GM13977 (cell line): ENCODE measurements at places on chromosomes 13 and 19.

DNA sequence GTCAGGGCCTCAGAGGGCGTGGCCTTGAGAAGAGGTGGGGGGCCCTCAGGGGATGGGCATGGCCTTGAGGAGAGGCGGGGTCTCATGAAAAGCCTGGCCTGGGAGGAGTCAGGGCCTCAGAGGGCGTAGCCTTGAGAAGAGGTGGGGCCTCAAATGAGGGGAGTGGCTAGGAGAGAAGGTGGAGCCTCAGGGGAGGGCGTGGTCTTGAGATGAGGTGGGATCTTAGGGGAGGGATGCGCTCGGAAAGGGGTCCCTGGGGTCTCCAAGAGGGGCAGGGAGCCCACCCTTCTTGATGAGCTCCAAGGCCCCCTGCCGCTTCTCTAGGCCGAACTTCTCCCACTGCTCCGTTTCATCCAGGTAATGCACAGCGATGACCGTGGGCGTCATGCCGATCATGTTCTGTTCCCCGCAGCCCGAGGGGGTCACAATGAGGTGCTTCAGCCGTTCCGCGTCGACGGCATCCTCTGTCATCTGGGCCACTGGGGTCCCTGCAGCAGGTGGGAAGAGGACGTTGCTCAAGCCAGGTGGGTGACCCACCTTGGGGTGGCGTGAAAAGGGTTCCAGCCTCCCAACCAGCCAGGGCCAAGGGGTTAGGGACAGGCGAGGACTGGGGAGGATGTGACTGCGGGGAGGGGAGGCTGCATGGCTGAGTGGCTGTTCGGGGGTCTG is 24.3 kb upstream of the TNFSF14 start:
- DNase-seq: no peak

GRCh38 chr19:2387367-2388288 is 27.6 kb downstream of the TMPRSS9 start:
- no peak for DNase-seq

GRCh38 chr19:6677883-6678689 is 8.1 kb upstream of the TNFSF14 start:
- DNase-seq: no peak

- DNase-seq: peak; percentile 69
These were observed 689 bp downstream of the ING1 start for GRCh38 chr13:110713981-110714796.

- no peak for DNase-seq
These were observed 123.3 kb downstream of the RAB20 start for GRCh38 chr13:110438211-110438610.

- no peak for DNase-seq
These were observed 177.5 kb downstream of the NDFIP2 start for GRCh38 chr13:79658333-79658975.

- no peak for DNase-seq
These were observed 18.7 kb downstream of the PAF1 start for GRCh38 chr19:39372047-39372802.

DNA sequence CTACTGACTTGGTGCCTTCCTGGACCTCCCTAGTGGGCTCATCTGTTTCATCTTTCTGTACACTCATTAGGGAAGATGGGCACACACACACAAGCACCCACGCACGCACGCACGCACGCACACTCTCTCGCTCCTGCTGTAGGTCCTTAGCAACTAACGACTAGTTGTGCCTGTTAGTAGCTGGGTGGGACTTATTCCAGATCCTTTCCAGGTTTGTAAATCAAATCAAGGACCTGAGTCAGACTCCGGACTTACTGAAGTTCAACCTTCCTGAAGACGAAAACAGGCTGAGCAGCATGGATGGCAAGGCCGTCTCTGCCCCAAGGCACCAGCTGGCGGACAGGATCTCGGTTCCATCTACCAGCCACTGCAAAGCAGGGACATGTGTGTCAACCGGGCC is 76.2 kb downstream of the SLC15A1 start:
- no peak for DNase-seq

DNA sequence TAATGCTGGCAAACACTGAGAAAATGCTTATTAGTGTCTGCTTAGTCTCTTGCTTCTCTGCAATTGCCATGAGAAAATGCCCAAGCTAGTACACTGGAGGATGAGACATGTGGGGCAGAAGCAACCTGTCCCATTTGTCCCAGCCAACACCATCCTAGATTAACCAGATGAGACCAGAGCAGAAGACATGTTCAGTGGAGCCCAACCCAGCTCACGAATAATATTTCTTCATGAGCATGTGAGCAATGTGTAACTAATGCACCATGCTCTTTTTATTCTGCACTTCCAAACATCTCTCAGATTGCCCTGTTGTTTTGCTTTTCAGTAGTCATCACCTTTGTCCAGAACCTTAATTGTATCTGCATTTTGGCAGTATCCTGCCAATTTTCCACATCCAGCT is 21.4 kb downstream of the KL start:
- DNase-seq: no peak

DNA sequence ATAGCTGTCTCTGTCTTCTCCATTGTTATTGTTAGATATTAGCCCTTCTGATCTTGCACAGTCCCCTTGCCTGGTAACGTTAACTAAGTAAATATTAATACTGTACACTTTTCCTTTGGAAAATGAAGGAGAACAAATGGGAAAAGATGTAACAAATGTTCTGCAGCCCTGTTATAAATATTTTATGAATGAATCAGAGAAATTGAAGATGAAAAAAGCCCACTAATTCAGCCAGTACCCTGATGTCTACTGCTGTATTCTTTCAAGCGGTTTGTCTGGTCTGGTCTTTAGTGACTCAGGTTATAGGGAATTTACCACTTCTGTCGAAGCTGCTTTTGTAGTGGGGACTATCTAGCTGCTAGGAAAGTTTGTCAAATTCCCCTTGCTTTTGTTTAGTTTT is 121.0 kb downstream of the COG6 start:
- peak; percentile 43 for DNase-seq

DNA sequence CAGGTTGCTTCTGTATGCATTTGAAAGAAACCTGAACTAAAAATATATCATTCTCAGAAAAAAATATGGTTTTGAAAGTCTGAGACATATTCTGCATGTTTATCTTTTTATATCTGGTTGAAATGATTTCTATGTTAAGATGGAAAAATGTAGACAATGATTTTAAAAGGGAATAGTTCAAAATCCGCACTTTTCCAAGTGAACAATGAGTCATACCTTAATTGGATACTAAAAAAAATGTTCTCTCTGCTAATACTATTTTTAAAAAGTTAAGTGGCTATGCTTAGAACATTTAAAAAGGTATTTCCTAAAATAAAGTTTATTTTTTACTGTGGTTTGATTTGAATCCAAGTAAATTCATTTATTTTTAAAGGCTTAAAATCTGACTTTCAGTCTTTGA is 801.4 kb downstream of the SLITRK6 start:
- no peak for DNase-seq

GRCh38 chr19:42086770-42087550 is 11.0 kb downstream of the ZNF574 start:
- no peak for DNase-seq

- DNase-seq: no peak
These were observed 3.9 kb downstream of the C3 start for GRCh38 chr19:6716610-6716970.

DNA sequence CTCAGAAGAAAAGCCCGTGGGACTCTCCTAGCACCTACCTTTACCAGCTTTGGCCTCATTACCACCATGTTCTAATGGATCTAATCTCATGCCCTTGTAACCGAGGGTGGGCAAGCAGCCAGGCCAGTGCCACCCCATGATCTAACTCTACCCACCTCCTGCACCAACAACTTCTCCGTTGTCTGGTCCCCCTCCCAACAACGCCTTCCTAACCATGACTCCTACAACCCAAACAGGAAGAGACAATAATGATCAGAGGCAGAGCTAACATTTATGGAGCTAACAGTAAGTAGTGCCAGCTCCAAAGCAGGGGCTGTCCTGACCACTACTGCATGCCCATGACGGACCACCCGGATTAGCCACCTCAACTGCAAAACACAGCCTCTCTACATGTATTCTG is 3.5 kb downstream of the USP12 start:
- no peak for DNase-seq

- DNase-seq: no peak
These were observed 81.2 kb upstream of the RAP2A start for GRCh38 chr13:97352815-97353214.

DNA sequence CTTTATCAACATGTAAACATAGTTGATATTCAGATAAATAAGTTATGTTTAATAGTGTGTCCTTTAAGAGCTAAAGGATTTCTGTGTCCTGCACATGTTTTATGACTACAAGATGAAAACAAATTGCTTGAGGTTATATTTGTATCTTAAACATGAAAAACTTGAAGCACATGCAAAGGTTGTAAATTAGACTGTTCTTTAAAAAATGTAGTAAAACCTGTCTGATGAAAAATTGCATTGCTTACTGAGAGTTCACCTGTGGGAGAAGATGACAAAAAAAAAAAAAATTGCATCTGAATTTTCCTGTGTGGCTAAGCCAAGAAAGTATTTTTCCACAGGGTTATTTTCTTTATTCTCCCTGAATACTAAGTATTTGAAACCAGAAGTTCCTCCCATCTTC is 25.7 kb upstream of the LMO7 start:
- no peak for DNase-seq

- DNase-seq: no peak
These were observed 369.9 kb downstream of the KLF5 start for GRCh38 chr13:73428706-73429105.

GRCh38 chr13:106657104-106657503 is 89.2 kb upstream of the ARGLU1 start:
- no peak for DNase-seq

- no peak for DNase-seq
These were observed 35.2 kb downstream of the KCTD15 start for GRCh38 chr19:33831825-33832224.

DNA sequence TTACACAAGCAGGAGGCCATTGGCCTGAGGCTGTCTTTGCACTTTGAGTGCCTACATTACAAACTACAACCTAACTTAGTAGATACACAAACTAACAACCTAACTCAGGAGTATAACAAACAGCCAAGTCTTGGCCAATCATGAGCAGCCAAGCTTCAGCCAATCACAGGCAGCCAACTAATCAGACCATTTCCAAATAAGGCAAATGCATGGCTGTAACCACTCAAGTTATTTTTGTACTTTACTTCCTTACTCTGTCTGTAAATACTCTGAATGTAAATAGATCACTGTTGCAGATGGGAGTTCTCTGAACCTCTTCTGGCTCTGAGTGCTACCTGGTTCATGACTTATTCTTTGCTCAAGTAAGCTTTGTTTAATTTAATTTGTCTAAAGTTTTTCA is 748.1 kb upstream of the SGCG start:
- no peak for DNase-seq

DNA sequence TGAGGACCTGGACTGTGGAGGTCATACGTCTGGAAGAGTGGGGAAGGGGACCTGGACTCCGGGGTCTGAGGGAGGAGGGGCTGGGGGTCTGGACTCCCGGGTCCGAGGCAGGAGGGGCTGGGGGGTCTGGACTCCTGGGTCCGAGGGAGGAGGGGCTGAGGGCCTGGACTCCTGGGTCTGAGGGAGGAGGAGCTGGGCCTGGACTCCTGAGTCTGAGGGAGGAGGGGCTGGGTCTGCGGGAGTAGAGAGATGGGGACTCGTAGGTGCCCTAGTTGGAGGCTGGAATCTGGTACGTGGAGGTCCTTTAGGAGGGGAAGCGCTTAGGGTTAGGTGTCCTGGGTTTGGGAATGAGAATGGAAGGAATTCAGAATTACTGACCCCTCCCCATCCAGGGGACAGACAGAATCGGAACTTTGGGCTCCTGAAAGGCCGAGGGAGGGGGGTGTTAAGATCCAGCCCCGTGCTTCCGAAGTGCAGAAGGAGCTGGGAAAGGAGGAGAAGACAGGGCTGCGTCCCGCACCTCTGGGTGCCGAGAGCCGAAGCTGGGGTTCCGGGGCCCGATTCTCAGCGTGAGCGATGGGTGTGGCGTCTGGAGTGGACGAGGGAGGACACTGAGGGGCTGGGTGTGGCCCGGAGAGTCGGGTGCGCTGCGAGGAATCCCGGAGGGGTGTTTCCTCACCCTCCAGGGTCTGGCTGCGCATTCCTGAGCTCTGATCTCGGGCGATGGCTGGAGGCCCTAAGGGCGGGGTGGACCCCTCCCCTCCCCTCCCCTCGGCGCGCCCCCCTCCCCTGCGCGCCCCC is 608 bp downstream of the MYADM start:
- peak; percentile 62 for DNase-seq

- no peak for DNase-seq
These were observed 74.0 kb downstream of the PDS5B start for GRCh38 chr13:32660227-32660626.

- no peak for DNase-seq
These were observed 6.5 kb upstream of the LILRB2 start for GRCh38 chr19:54287456-54287855.

- no peak for DNase-seq
These were observed 790 bp downstream of the TPM4 start for GRCh38 chr19:16076958-16077611.

DNA sequence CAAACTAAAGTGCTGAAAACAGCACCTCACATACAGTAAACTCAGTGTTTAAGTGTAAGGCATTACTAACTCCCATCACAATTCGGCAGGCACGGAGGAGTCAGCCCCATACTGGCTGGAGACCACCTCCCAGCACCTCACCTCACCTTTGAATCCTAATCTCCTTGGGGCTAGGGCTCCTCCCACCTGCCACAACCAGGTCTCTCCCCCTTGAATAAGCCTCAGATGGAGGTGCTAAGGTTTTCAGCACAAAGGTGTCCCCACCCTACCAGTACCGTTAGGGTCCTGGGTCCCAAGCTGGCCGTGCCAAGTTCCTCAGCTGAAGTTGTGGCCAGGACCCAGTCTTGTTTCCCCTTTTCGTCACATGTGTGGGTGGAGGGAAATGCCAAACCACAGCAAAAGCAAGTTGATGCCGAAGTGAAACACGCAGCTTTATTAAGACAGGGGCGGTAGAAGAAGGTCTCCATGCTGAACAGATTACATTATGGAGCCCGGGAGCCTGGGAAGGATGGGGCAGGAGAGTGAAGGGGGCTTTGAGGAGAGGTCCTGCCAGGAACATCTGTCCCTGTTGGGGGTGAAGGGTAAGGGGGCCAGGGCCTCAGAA is at the start of gene IGFLR1:
IGFLR1 (minus strand) TSS at position 332 of the 604 bp plus-strand sequence. CDS start 1,272 bp downstream, outside the sequence.
- DNase-seq: peak; percentile 70

GRCh38 chr19:47419030-47419783 is at the start of gene MEIS3:
MEIS3 (minus strand) TSS chr19:47419527; CDS start chr19:47419081, 446 bp downstream.
- no peak for DNase-seq

DNA sequence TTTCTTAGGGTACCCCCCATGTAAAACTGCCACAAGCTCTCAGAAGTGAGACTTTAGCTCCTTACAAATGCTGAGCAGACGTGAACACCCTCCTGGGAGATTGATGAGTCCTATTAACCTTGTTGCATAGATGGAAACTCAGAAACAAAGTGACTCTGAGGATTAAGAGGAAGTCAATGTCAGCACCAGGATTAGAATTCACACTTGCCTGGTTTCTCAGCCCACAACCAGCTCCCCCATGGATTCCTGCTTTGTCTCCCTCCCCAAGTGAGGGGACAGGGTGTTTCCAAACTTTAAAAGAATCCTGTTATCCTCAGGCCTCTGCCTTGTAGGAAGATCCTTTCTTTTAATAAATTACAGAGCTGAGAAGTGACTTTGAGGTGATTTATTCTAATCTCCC is 324.4 kb downstream of the NDFIP2 start:
- DNase-seq: no peak

- DNase-seq: no peak
These were observed 57.6 kb downstream of the COL4A1 start for GRCh38 chr13:110249326-110249725.
